ENCODE measurements at places on chromosomes 16 and 17.

DNA sequence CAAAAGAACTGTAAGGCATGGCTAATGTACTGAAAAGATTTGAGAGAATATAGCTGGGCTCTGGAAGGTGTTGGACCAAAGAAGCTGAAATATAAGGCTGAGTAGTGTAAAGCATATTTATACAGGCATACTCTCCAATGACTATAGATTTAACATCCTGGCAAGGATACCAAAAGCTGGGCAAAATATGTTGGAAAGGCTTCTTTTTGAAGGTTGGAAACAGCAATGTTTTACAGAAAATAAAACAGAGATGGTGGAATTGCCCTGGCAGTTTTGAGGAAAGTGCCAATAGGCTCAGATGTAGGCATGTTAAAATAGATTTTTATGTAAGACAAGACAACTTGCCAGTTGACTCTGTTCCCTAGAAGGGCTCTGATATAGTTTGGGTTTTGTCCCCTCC, 184.1 kb upstream of the SHISA6 start:
- no peak for DNase-seq

DNA sequence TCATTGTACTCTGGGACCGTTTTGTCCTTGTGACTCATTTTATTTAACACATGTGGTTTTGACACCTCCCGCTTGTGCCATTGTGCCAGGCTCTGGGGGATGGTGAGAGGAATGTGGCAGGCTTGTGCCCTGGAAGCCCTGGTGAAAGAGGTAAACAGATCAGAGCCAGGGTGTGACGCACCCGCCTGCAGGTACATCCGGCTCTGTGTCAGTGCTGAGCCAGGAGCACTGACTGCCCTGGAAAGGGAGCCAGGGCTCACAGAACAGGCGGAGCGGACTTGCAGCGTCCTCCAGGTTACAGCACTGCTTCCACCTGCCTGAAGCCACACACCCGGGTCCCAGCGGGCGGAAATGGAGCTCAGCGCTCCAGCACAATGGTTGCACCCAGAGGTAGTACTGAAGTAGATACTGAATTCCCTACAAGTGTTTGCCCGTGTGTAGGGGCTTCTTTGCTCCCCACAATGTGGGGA, 30.6 kb downstream of the CDRT15 start:
- DNase-seq, result peak; percentile 34

DNA sequence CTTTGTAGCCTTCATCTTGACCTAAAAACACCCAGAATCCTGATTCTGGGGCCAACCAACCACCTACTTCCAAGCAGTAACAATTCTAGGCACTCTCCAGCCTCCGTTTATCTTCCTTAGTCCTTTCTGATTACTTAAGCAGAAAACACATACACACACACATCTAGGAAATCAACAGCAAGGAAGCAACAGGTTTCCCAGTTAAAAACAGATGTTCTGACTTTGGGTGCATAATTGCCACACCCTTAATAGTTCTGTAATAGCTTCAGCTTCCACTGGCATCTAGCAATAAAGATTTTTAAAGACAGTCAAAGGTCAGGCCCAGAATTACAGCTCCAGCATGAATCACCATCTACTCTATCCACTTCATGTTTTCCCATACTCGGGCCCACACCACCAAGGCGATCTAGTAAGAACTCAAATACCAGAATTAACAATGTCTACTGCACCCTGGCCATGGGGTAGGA, 2.6 kb downstream of the ARHGAP17 start:
- no peak for DNase-seq

- peak; percentile 67 for DNase-seq
These were observed 39.1 kb downstream of the CCDC57 start for GRCh38 chr17:82173351-82174041.

GRCh38 chr17:74801896-74802295, 25.8 kb upstream of the NAT9 start:
- no peak for DNase-seq

GRCh38 chr17:19371259-19372010, 6.9 kb upstream of the MAPK7 start:
- DNase-seq, result no peak

GRCh38 chr17:55783684-55784245, 32.9 kb downstream of the PCTP start:
- peak; percentile 34 for DNase-seq

GRCh38 chr17:29560316-29560715, 6.5 kb downstream of the ABHD15 start:
- DNase-seq, result no peak

DNA sequence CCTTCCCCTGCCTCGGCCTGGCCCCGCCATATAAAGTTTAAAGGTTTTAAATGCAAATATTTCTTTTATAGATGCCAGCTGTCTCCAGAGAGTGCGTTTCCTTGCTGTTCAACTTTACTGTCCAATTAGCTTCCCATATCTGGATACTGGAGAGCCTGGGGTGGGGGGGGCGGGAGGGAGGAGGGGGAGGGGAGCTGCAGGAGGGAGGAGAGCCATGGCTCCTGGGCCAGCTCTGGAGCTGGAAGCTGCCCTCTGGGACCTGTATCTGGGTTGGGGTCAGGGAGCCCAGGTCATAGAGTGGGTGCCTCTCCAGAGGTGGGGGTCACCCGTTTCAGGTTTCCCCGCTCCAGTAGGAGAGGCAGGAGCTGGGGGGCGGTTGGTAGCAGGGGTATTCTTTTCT, 6.2 kb upstream of the GSE1 start:
- no peak for DNase-seq

DNA sequence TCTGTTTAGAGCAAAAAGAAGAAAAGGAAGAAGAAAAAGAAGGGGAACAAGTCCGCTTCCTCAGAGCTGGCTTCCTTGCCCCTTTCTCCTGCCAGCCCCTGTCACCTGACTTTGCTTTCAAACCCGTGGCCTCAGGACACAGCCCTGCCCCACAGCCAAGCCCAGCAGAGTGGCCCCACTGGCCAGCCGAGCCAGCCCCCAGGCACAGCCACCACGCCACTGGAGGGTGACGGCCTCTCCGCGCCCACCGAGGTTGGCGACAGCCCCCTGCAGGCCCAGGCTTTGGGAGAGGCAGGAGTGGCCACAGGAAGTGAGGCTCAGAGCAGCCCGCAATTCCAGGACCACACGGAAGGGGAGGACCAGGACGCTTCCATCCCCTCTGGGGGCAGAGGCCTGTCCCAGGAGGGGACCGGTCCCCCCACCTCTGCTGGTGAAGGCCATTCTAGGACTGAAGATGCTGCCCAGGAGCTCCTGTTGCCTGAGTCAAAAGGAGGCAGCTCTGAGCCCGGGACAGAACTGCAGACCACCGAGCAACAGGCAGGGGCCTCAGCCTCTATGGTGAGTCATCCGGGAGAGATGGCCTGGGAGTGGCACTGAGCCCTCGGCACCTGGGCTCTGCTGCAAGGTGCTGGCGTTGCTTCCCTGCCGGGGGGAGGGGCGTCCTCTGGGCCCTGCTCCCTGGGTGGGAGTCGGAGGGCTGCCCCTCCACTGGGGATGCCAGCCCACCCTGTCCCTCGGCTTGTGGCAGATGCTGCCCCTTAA, 27.3 kb downstream of the RNF213 start:
- no peak for DNase-seq

GRCh38 chr17:50841949-50842354, 6.6 kb downstream of the WFIKKN2 start:
- DNase-seq, result peak; percentile 90

- DNase-seq, result no peak
These were observed 45.8 kb downstream of the VPS35L start for GRCh38 chr16:19601083-19601976.

DNA sequence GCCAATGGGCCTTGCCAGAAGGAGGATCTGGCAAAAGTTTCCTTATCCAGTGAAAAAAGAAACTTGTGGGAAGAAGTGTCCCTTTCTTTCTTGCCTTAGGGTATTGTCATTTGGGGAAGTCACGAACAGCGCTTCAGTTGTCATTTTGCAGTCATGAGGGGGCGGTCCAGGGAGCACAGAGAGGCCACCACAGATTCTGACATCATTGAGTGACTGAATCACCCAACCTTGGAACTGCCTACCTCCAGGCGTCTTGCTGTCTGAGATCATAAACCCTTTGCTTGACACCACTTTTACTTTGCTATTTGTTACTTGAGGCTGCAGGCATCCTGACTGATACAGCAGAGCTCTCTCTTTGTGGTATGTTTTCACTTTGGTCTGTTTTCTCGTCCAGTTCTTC, 3.1 kb upstream of the WSCD1 start:
- DNase-seq, result no peak

- no peak for DNase-seq
These were observed 5.6 kb downstream of the DUXB start for GRCh38 chr16:75695708-75696107.

GRCh38 chr17:59793205-59793604, 85.8 kb downstream of the VMP1 start:
- DNase-seq, result no peak

- no peak for DNase-seq
These were observed 2.9 kb downstream of the RNF167 start for GRCh38 chr17:4942760-4943508.

DNA sequence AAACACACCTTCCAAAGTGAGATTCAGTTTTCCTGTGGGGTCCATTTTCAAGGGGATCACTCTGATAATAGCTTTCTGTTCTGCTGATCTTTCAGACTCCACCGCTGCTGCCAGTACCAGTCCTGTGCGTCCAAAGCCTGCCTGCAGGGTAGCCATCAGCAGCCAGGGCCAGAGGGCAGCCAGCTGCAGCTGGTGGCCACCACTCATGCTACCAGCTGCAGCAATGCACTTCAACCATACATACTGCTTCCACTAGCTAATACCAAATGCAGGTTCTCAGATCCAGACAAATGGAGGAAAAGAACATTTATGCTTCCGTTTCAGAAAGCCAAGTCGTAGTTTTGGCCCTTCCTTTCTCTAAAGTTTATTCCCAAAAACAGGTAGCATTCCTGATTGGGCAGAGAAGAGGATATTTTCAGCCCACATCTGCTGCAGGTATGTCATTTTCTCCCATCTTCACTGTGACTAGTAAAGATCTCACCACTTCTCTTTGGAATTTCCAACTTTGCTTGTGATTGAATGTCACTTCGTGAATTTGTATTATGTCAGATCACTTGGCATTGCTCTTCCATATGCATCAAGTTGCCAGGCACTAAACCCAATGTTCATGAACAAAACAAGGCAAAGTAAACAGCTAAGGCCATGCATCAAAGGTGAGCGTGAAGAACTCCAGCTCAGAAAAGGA, 1.8 kb downstream of the RNF43 start:
- DNase-seq, result peak; percentile 68

GRCh38 chr17:65290616-65291015, 153.4 kb downstream of the RGS9 start:
- no peak for DNase-seq

DNA sequence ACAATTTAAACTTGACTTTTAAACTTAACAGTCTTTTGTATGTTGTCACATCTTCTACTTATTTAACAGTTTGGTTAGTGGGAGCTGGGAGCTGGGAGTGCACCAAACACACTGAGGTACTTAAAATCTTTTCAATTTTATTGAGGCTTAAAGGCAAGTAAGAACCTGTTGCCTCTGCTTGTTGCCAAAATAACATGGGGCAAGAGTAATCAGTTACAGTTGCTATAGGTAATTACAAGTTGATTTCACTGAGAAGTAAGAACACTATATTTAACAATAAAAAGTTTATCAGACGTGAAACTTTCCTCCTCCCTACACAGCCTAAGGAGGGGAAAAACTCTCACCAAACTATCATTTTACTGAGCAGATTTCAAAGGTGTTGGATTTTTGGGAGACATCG, 135.2 kb downstream of the FTO start:
- DNase-seq, result no peak

GRCh38 chr16:80418517-80419355, 122.1 kb upstream of the DYNLRB2 start:
- DNase-seq, result no peak

- DNase-seq, result peak; percentile 66
These were observed 502.1 kb downstream of the GRIN2A start for GRCh38 chr16:9680019-9680655.

DNA sequence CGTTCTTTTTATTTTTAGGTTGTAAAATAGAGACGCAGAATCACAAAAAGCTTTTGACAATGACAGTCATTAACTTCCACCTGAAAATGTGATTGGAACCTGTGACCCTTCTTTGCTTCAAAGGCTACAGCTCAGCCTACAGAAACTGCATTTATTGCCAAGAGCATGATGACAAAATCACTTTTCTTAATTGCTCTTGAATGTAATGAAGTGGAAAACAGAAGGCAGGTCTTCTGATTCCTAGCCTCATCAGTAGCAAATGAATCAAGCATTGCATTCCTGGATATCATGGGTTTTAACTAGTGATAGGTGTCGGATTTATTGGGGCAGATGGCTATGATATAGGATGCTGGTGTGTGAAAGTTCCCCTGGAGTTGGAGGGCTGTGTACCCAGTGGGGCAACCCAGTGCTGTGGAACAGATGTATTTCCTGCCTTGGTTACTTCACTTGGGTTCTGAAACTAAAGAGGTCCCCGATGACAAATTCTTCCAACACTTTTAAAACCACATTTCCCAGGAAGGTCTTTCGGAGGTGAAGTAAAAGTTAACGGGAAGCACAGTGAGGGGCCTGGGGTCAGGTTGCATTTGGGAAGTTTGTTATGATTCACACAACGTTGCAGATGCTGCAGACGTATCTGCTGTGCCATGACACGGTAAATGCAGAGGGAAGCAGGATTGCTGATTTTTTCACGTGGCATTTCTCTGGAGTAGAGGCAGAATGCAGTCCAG, 127.5 kb downstream of the HS3ST3A1 start:
- no peak for DNase-seq

- no peak for DNase-seq
These were observed 31.2 kb downstream of the SREBF1 start for GRCh38 chr17:17805575-17805974.

DNA sequence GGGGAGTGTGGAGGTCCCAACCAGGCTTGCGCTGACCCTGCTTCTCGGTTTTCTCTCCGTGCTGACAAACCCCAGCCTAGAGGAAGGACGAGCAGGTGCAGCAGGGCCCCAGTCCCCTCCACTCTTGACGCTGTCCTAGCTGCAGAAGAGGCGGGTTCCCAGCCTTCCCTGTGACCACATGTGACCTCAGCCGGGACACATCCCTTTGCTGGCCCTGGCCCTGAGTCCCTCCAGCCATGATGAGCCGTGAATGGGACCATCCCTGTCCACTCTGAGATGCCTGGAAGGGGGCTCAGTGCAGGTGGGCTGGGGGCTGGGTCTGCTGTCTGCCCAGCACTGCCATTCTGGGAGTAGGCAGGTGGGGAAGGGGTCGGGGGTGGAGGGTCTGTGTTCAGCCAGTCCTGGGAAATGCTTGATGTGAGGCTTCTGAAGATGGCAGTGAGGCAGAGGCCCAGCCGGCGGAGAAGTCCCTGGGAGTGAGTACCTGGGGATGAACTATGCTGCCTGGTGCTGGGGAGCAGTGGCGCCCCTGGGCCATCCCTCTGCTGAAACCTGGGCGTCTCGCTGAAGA, 1.9 kb upstream of the TUBB3 start:
- peak; percentile 63 for DNase-seq

GRCh38 chr17:50570528-50570927, 10.0 kb downstream of the CACNA1G start:
- DNase-seq, result no peak

GRCh38 chr16:35176449-35176848, 1717.0 kb downstream of the TP53TG3F start:
- no peak for DNase-seq

GRCh38 chr17:60862482-60862881, 184.8 kb downstream of the BCAS3 start:
- no peak for DNase-seq
